ENCODE measurements at places on chromosomes 1 and 21.
A peak's percentile ranks its signal among the peaks of the same experiment; 100 is the strongest.

- no peak for DNase-seq
- H3K27me3 ChIP-seq: peaks cover 15% of the 10 kb centered on the region
- H3K36me3 ChIP-seq: no peaks in the 10 kb centered on the region
- H3K4me3 ChIP-seq: no peak overlapping the region
- H3K4me1 ChIP-seq: no peaks in the 10 kb centered on the region
Measured at GRCh38 chr1:205579711-205580110, 52.1 kb downstream of the ELK4 start.

GRCh38 chr1:154145986-154146385 lies 8.9 kb downstream of the NUP210L start:
- H3K27me3 ChIP-seq: no peaks in the 10 kb centered on the region
- peaks cover 3% of the 10 kb centered on the region for H3K36me3 ChIP-seq
- peaks cover 5% of the 10 kb centered on the region for H3K4me1 ChIP-seq
- no peak for DNase-seq

DNA sequence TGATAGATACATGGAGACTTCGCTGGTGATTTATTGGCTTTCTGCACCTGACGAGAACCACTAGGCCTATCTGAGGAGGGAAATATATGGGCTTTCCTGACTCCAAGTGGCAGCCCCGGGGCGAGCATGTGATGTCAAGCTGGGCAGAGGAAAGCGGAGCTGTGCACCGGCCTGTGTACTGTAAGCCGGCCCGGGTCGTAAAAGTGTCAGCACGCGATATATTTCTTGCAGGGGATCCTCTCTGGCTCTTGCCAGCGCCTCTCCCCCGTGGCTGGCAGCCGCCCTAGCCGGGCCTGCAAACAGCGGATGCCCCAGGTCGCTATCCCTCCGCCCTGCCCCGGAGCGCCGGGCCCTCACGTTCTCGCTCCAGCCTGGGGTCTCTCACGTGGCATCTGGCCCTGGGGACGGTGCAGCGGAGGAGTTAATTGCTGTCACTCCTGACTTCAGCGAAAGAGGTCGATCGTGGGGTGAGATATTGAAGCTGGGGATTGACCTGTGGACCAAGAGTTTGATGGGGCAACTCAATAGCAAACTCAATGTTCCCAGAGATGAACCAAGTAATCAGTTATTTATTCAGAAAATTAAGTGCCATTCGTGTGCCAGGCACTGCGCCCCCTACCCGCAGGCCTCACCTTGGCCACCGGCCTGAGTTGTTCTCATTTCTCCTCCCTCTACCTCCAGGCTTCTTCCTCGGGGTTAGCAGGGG lies 41.0 kb upstream of the HAO2 start:
- no peaks in the 10 kb centered on the region for H3K36me3 ChIP-seq
- peak; percentile 13 for DNase-seq

DNA sequence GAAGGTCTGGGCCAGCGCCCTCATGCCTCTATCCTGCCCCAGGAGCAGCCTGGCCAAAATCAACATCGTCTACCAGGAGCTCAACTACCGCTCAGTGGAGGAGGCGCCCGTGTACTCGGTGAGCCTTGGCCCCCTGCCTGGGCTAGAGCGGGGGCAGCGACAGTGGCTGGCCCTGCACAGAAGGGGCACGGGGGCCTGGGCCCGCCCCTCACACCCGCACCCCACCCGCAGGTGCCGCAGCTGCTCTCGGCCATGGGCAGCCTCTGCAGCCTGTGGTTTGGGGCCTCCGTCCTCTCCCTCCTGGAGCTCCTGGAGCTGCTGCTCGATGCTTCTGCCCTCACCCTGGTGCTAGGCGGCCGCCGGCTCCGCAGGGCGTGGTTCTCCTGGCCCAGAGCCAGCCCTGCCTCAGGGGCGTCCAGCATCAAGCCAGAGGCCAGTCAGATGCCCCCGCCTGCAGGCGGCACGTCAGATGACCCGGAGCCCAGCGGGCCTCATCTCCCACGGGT lies 10.8 kb downstream of the SCNN1D start:
- H3K36me3 ChIP-seq: peaks cover 3% of the 10 kb centered on the region
- no peak overlapping the region for H3K27ac ChIP-seq
- no peaks in the 10 kb centered on the region for H3K27me3 ChIP-seq
- no peak overlapping the region for H3K4me3 ChIP-seq

DNA sequence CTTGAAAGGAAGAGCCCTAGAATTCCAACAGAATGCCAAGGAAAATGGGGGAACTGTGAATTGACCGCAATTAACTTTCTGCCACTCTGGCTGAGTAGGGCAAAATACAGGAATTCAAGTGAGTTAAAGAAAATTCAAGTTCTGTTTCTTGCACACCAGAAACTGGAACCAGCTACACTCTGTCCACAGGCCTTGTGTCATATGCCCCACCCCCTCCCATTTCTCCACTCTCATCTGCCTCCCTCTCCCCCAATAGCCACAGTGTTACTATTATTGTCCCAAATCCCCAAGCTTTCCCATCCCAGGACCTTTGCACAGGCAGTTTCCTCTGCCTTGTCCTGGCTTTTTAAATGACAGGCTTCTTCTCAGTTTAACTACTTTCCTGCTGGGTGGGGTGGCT lies 4.3 kb upstream of the STK40 start:
- H3K36me3 ChIP-seq: peaks cover 40% of the 10 kb centered on the region
- H3K27ac ChIP-seq: no peak overlapping the region
- DNase-seq: no peak
- no peaks in the 10 kb centered on the region for H3K27me3 ChIP-seq
- H3K4me3 ChIP-seq: no peak overlapping the region

DNA sequence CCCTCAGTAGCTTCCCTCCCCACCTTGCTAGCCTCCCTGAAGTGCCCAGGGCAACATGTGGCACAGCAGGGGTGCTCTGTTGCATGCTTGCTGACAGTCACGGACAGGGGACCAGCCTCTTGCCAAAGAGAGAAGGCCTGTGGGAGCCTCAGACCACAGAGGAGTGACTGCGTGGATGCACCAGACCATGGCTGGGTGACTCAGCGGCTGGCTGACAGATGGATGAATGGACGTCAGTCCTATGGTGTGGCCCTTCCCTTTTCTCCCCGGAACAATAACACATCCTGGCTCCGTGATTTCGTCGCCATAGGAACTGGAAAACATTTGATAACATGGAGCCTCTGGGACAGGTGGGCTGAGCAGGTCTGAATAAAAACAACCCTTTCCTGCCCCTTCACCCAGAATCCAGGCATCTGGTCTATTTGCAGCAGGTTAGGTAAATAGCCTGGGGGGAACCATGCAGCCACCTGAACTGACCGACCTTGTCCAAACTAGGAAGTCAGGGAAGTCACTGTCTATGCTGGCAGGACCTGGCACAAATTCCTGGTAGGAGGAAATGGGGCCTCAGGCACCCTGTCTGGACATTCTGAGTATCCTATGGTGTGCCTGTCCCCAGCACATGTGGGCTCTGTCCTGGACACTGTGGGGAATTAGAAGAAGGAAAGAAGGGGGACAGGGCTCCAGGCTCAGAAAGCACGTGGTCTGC lies 53.3 kb downstream of the NENF start:
- H3K4me1 ChIP-seq: no peaks in the 10 kb centered on the region
- no peak overlapping the region for H3K27ac ChIP-seq
- peaks cover 4% of the 10 kb centered on the region for H3K27me3 ChIP-seq
- H3K36me3 ChIP-seq: no peaks in the 10 kb centered on the region
- no peak overlapping the region for H3K4me3 ChIP-seq

DNA sequence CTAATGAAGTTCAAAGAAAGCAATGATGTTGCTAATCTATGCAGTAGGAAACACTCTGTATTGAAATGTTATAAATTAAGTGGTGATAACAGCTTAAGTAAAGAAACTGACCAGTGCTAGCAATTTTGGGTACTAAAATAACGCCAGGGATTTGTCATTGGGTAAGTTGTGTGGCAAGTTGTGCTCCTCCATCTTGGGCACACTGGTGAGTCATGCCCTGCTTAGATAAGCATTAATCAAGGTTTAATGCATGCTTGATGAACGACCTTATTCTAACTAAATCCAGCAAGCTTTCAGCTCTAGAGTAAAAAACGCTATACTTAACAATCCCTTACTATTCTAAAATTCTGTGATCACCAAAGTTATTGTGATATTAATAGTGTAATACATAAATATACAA lies 25.2 kb downstream of the VAMP4 start:
- H3K27me3 ChIP-seq: no peaks in the 10 kb centered on the region
- peaks cover 13% of the 10 kb centered on the region for H3K36me3 ChIP-seq
- H3K4me1 ChIP-seq: peaks cover 1% of the 10 kb centered on the region
- H3K27ac ChIP-seq: no peak overlapping the region
- no peak for DNase-seq
- H3K4me3 ChIP-seq: no peak overlapping the region

DNA sequence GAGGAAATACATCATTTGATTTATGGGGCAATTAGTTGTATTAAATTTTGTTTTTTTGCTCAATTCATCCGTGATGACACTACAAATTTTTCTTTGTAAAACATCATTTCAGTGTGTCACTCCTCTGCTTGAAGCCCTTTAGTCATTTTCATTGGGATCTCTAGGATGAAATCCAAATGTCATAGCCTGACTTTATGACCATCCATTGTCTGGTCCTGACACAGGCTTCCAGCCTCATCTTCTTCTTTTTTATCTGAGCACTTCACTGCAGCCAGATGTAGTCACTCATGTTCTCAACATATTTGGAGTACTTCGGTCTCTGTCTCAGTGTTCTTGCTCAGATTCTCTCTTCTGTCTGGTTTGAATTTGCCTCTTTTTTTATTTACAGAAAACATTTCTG lies 173.1 kb downstream of the HMCN1 start:
- H3K27me3 ChIP-seq: peaks cover 2% of the 10 kb centered on the region
- no peaks in the 10 kb centered on the region for H3K4me1 ChIP-seq
- no peaks in the 10 kb centered on the region for H3K36me3 ChIP-seq
- H3K4me3 ChIP-seq: no peak overlapping the region
- H3K27ac ChIP-seq: no peak overlapping the region
- DNase-seq: no peak

DNA sequence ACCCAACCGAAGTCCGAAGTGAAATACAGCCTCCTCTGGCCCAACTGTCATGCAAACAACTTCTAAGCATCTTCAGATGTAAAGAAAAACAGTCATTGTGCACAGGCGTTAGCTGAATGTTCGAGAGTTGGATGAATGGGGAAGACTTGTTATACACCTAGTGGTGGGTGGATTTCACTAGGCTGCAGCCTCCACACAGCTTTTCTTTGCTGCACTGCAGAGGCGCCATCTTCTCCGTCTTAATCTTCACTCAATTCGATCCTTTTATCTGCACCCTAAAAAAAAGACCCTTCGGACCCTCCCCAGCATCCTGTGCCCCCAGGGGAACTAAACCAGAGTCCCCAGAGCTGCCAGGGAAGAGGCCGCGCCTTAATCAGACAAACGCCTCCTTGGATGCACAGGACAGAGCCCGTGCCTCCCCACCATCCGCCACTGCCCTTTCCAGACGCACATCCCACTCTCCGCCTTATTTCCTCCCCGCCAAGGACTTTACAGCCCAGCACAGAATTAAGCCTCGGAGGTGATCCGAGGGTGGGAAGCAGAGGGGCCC lies 1.4 kb downstream of the APP start:
- H3K36me3 ChIP-seq: peaks cover 2% of the 10 kb centered on the region
- peak; percentile 62 for DNase-seq
- H3K27me3 ChIP-seq: peaks cover 1% of the 10 kb centered on the region
- H3K4me1 ChIP-seq: peaks cover 26% of the 10 kb centered on the region
- H3K4me3 ChIP-seq: peak overlapping the region; percentile 88

DNA sequence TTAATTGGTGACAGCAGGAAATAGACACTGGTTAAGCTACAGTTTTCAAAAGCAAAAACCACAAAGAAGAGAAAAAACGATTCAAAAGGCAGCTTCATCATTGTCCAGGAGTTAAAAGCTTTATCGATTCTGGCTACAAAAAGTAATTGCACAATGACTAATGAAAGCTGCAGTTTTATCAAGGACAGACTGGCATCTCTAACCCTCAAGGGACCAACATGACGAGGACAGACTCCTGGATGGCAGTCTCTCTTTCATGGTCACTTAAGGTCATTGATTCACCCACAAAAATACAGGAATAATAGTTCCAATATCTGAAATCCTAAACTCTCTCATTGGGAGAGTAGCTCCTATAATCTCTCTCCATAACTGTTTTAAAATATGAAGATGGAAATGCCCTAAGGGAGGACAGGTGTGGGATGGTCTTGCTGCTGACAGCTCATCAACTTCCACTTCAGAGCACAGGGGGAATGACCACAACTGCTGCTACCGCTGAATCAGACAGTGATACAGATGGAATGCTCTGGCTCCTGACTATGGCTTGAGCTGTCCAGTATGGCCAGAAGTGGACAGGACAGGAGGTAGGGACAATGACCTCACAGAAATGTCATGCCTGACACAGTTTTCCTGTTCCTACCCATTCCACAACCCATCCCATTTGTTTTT lies 17.4 kb upstream of the CPLANE2 start:
- no peak for DNase-seq
- H3K4me1 ChIP-seq: peaks cover 13% of the 10 kb centered on the region
- peak overlapping the region; percentile 15 for H3K27ac ChIP-seq
- peaks cover 26% of the 10 kb centered on the region for H3K36me3 ChIP-seq

DNA sequence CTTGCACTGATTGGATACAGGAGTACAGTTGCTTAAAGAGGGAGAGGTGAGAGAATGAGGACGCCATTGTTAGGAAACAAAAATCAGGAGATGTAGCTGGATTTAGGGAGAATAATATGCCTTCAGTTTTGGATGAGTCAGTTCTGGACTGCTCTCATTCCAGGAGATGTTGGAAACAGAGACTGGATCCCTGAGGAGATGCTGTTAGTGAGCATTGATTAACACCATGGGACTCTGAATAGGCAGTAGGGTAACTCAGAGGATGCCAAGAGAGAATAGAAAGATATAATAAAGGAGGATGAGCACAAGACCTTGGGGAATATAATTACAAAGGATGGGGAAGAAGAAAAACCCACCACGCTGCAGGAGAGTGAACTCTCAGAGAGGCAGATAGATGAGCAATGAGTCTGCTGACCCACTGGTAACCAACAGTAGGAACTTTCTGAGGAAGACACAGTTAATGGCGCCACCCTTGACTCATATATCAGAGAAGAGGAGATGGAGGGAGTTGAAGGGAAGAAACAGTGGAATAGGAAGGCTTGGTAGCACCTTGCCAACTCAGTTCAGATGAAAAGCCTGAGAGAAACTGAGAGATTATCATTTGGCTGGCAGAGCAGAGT lies 10.5 kb downstream of the KCNJ15 start:
- no peak overlapping the region for H3K27ac ChIP-seq
- peaks cover 4% of the 10 kb centered on the region for H3K27me3 ChIP-seq
- peaks cover 4% of the 10 kb centered on the region for H3K4me1 ChIP-seq

DNA sequence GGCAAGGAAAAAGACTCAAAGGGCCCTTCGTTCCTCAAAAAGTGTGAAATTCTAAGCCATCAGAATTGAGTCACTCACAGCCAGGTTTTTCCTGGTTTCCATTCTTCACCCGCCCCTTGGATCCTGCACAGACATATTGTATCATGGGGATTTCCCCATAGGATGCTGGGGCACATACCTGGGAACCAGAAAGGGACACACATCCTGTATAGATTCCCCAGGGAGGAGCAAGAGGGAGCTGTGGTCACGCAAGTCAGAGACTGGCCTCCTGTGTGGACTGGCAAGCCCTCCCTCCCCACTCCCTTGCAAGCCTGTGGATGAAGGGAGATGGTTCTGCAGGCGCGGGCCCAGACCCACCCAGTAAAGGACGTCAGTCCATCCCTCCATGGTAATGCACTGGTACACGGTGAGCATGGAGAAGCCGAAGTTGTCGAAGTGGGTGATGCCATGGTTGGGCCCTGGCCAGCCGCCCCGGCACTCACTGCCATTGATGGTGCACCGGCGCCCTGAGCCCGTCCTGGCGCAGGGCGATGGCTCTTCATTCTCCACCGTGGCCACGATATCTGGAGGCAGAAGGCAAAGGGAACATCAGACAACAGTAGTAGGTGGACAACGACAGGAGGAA lies 23.2 kb downstream of the CACNA1S start:
- H3K27me3 ChIP-seq: peaks cover 14% of the 10 kb centered on the region
- H3K27ac ChIP-seq: no peak overlapping the region
- no peak for DNase-seq
- no peaks in the 10 kb centered on the region for H3K4me1 ChIP-seq
- no peaks in the 10 kb centered on the region for H3K36me3 ChIP-seq
